ENCODE measurements at places on chromosomes 11 and 22.

GRCh38 chr11:108923413-108923812 is 258.5 kb downstream of the DDX10 start:
- no peak for DNase-seq

GRCh38 chr11:17921659-17922415 is 91.0 kb downstream of the SERGEF start:
- DNase-seq: no peak

DNA sequence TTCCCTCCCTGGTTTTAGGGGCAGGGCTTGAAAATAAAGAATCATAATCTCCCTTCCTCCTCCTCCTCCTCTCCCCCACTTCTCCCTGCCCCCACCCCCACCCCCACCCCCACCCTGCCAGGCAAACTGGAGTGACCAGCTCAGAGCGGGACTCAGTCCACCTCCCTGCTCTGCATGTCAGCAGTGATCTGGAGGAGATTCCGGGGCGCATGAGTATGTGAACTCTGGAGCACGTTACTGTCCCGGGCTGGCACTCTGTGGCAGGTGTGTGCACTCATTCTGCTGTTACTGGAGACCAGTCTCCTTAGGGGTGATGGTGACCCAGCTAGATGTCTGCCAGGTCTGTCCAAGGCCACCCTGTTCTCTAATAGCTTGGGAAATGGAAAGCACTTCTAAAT is 33.9 kb downstream of the MARK2 start:
- no peak for DNase-seq

DNA sequence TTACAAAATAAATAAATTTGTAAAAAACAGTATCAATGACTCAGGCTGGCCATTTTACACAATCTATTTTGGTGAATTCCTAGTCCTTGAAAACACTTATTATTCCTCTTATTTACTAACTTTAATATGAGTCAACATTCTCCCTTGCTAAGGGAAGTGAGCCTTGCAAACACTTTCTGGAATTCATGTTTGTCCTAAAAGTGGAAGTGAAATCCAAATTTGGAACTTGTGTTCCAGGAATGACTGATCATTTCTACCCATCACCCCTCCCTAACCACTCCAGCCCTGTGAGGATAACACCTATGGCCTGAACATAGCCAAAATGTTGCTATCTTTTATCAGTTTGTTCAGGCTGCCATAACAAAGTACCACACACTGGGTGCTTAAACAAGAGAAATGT is 83.1 kb downstream of the OR5AK2 start:
- no peak for DNase-seq

DNA sequence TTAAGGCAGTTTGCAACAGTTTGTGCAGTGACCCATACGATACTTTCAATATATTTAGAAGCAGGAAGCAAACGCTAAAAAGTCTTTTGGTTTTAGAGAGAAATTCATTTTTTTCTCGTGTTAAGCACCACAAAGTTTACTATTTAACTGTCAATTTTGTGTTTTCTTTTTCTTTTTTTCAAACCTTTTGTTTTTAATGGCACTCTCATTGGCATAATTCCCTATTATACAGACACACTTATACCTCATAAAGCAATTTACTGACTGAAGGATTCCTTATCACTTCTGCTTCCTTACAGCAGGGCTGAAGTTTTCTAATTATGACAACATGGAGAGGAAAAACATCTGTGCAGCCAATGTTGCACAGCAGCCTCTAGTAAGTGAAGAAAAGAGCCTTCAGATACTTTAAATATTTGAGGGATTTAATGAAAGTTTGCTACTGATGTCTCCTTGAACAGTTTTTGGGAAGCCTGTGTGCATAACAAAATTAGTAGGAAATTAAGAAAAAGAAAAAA is 2191.2 kb downstream of the LRRC4C start:
- no peak for DNase-seq

- no peak for DNase-seq
Observed at GRCh38 chr11:2929950-2930703, 907 bp upstream of the PHLDA2 start.

Measured in stimulated activated CD8-positive, alpha-beta memory T cell treated with anti-CD3 and anti-CD28 coated beads, Interleukin-7, amount 100 ng/mL, for 24 hours (primary cell).